ENCODE measurements at places on chromosomes 11 and 22.

DNA sequence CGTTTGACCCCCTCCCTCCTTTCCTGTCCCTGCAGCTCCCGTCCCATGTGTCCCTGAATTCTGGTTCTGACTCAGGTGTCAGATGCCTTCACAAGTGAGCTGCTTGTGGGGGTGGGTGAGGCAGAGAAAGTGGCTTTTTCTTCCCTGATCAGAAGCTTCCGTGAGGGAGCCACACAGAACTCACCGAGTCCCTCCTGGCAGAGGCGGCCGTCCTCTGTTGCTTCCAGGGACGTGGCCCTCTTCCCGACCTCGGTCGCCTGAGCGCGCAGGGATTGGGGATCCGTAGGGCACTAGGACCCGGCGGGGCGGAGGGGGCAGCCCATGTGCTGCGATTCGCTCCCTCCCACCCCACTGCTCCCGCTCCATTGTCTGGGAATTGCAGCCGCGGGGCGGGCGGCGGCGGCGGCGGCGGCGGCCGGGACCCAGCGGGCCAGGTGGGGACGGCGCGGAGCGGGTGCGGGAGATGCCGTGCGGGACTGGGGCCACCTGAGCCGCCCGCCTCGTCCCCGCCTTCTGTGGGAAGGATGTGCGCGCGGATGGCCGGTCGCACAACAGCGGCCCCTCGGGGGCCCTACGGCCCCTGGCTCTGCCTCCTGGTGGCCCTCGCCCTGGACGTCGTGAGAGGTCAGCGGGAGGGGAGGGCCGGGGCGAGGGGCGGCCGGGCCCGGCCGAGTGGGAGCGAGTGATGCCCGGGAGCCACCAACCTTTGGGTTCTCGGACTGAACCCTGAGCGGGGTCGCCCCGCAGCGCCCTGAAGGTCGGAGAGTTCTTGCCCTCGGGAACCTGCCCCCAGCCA, at the start of gene TMEM132A:
Gene TMEM132A (plus strand): TSS at position 351 of the 796 bp plus-strand sequence. CDS start 174 bp downstream, at position 525.
- peaks cover 59% of the 10 kb centered on the region for H3K4me1 ChIP-seq
- H3K27me3 ChIP-seq: peaks cover 25% of the 10 kb centered on the region
- H3K36me3 ChIP-seq: peaks cover 39% of the 10 kb centered on the region
- peak within 1 kb of the TSS; percentile 13 for H3K27ac ChIP-seq
- H3K4me3 ChIP-seq: peak within 1 kb of the TSS; percentile 69

DNA sequence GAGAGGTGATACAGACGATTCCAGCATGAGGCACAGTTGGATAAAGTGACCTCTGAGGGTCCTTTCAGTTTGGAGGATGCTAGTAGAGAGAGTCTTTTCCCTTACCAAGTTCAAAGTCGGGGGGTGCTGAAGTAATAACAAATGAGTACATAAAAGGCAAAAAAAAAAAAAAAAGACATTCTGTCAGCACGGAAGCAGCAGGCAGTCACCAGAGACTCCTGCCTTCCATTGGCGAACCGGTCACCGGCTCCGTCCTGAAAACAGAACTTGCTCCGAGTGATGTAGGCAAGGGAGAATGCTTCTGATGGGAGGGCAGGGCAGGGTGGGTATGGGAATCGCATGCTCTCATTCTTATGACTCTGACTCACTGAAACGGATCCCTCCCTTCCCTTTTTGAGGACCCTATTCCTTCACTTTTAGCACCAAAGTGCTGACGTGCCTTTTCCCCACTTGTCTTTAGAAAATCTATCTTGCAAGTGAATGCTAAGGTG, 65.9 kb downstream of the PRR5L start:
- no peaks in the 10 kb centered on the region for H3K36me3 ChIP-seq
- H3K4me1 ChIP-seq: peaks cover 15% of the 10 kb centered on the region
- H3K27ac ChIP-seq: no peak overlapping the region
- DNase-seq: peak; percentile 71
- no peaks in the 10 kb centered on the region for H3K27me3 ChIP-seq

DNA sequence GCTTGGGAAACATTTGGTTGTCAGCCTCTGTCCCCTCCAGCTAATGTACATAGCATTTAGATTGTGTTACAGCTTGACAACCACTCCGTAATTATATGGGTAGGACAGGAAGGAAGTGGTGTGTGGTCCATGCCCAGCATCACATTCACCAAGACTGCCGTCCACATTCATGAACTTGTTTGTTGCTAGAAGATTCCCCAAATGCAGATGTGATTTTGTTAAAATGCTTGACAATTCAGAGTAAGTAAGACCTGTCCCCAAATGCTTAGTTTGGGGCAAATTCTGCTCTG, 1482.7 kb downstream of the TBC1D22A start:
- no peak overlapping the region for H3K27ac ChIP-seq
- no peaks in the 10 kb centered on the region for H3K4me1 ChIP-seq
- DNase-seq: no peak
- H3K27me3 ChIP-seq: no peaks in the 10 kb centered on the region
- H3K36me3 ChIP-seq: no peaks in the 10 kb centered on the region
- H3K4me3 ChIP-seq: no peak overlapping the region

DNA sequence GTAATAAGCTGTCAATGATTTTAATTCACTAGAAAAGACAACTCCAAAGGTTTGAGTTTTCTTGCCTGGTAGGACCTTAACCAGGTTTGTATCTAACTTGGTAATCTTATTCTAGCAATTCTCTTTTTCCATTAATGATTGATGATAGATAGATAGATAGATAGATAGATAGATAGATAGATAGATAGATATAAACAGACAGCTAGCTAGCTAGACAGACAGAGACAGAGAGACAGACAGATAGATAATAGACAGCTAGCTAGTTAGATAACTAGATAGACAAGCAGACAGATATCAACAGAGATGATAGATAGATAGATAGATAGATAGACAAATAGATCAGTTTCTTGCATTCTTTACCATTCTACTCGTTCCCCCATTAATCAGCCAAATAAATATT, 15.3 kb downstream of the TMPRSS6 start:
- H3K27ac ChIP-seq: no peak overlapping the region
- no peaks in the 10 kb centered on the region for H3K27me3 ChIP-seq
- no peak for DNase-seq
- H3K36me3 ChIP-seq: no peaks in the 10 kb centered on the region
- H3K4me1 ChIP-seq: no peaks in the 10 kb centered on the region

- H3K4me3 ChIP-seq: no peak overlapping the region
- no peak for DNase-seq
- H3K4me1 ChIP-seq: no peaks in the 10 kb centered on the region
- H3K27me3 ChIP-seq: no peaks in the 10 kb centered on the region
- no peak overlapping the region for H3K27ac ChIP-seq
These were observed 77.1 kb upstream of the CD82 start for GRCh38 chr11:44488165-44488965.

- H3K27ac ChIP-seq: peak overlapping the region; percentile 5
- H3K36me3 ChIP-seq: peaks cover 14% of the 10 kb centered on the region
- peaks cover 12% of the 10 kb centered on the region for H3K4me1 ChIP-seq
- H3K27me3 ChIP-seq: no peaks in the 10 kb centered on the region
These were observed 52.7 kb downstream of the TBC1D22A start for GRCh38 chr22:46815132-46815531.

GRCh38 chr22:49004484-49005399, 822.9 kb downstream of the BRD1 start:
- no peaks in the 10 kb centered on the region for H3K4me1 ChIP-seq
- no peaks in the 10 kb centered on the region for H3K36me3 ChIP-seq
- H3K4me3 ChIP-seq: no peak overlapping the region
- H3K27ac ChIP-seq: no peak overlapping the region

DNA sequence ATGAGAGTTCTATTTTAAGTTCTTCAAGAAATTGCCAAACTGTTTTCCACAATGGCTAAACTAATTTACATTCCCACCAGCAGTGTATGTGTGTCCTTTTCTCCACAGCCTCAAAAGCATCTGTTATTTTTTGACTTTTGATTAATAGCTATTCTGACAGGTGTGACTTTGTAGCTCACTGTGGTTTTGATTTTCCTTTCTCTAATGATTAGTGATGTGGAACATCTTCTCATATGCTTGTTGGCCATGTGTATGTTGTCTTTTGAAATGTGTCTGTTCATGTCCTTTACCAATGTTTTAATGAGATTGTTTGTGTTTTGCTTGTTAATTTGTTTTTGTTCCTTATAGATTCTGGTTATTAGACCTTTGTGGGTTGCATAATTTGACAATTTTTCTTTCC, 18.0 kb upstream of the RAB38 start:
- no peak overlapping the region for H3K27ac ChIP-seq
- H3K27me3 ChIP-seq: no peaks in the 10 kb centered on the region
- DNase-seq: no peak
- H3K4me3 ChIP-seq: no peak overlapping the region
- H3K36me3 ChIP-seq: no peaks in the 10 kb centered on the region

GRCh38 chr11:88174709-88175568, at the start of gene RAB38:
Gene RAB38, minus strand, starts transcription at chr11:88175443. Its CDS starts 59 bp downstream, at chr11:88175384.
- peak within 1 kb of the TSS; percentile 47 for H3K4me3 ChIP-seq
- H3K27me3 ChIP-seq: no peaks in the 10 kb centered on the region
- H3K36me3 ChIP-seq: no peaks in the 10 kb centered on the region
- DNase-seq: peak; percentile 73
- peaks cover 11% of the 10 kb centered on the region for H3K4me1 ChIP-seq

DNA sequence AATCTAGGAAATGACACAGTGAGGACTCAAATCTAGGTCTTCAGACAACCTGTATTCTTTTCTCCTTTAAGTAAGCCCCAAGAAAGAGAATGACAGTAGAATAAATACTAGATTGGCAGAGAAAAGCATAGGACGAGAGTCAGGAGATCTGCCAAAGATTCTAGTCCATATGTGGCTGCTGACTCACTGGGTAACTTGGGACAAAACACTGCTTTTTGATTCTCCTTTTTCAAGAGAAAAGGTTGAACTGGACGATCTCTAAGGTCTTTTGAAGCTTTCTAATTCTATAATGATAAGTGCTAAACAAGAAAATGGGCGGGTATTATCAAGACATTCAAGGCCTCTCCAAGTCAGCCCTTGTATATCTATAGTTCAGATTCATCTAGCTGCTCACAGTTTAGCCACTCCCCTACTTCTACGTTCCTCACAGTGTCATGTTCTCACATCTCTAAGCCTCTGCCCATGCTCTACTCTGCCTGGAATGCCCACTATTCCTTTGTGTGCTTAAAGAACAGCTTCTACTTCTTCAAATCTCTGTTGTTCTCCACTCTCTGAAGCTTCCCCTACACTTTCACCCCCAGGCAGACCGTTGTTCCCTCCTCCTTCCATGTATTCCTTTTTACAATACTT, 53.0 kb downstream of the RELT start:
- no peak overlapping the region for H3K27ac ChIP-seq
- no peaks in the 10 kb centered on the region for H3K4me1 ChIP-seq
- H3K36me3 ChIP-seq: no peaks in the 10 kb centered on the region
- no peaks in the 10 kb centered on the region for H3K27me3 ChIP-seq

DNA sequence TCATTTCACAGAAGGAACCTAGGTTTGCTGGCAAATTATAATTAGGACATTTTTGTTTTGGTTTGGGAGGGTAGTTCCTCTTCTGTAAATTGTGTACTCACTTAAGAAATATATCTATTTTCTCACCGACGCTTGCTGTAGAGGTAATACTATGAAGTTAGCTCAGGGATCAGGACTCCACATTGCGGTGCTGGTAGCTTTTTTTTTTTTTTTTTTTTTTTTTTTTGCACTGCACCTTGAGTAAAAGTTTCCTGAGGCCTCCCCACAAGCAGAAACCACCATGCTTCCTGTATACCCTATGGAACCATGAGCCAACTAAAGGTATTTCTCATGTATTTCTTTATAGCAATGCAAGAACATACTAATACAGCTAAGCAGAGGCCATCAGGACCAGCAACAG, 14.7 kb downstream of the UBTFL1 start:
- H3K27ac ChIP-seq: no peak overlapping the region
- no peaks in the 10 kb centered on the region for H3K4me1 ChIP-seq
- no peaks in the 10 kb centered on the region for H3K36me3 ChIP-seq
- H3K4me3 ChIP-seq: no peak overlapping the region

DNA sequence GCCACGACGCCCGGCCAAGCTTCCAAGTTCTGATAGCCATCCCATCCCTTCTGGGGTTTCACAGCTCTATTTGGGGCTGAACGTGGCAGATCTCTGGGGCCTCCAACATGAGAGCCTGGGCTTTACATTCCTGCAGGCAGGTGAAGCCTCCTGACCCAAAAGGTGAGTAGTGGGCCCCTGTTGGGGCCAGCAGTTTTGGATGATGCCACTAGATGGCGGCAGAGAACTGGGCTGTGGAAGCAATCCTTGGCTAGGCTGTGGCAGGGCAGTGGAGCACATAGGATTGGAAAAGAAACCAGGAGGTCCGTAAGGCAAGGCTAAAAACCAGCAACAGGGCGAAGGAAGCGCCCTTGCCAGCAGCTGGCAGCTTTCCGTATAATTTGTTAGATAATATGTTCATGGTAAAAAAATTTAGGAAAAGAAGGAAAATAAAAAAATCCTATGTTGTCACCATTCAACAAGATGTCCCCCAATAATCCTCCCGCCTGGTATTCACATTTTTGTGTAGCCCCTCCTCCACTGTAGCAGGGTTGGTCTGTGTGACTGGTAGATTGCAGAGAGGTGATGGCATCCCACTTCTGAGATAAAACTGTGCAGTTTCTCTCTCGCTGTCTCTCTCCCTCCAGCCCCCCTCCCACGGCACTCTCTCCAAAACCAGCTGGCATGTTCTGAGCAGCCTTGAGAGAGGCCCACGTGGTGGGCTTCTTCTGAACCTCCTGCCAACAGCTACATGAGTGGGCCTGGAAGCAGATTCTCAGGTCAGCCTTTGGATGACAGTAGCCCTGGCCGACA, 43.6 kb upstream of the OR4B1 start:
- peak; percentile 62 for DNase-seq
- H3K36me3 ChIP-seq: peaks cover 10% of the 10 kb centered on the region
- no peak overlapping the region for H3K4me3 ChIP-seq
- H3K4me1 ChIP-seq: peaks cover 30% of the 10 kb centered on the region

GRCh38 chr11:76380159-76380976, 564 bp downstream of the THAP12 start:
- H3K27me3 ChIP-seq: no peaks in the 10 kb centered on the region
- no peaks in the 10 kb centered on the region for H3K36me3 ChIP-seq
- H3K4me3 ChIP-seq: peak overlapping the region; percentile 99
- DNase-seq: no peak
- H3K27ac ChIP-seq: peak overlapping the region; percentile 96
- H3K4me1 ChIP-seq: peaks cover 26% of the 10 kb centered on the region

- H3K27ac ChIP-seq: no peak overlapping the region
- H3K4me1 ChIP-seq: no peaks in the 10 kb centered on the region
- H3K27me3 ChIP-seq: no peaks in the 10 kb centered on the region
- no peak overlapping the region for H3K4me3 ChIP-seq
These were observed 48.2 kb upstream of the PARVA start for GRCh38 chr11:12329169-12329568.

DNA sequence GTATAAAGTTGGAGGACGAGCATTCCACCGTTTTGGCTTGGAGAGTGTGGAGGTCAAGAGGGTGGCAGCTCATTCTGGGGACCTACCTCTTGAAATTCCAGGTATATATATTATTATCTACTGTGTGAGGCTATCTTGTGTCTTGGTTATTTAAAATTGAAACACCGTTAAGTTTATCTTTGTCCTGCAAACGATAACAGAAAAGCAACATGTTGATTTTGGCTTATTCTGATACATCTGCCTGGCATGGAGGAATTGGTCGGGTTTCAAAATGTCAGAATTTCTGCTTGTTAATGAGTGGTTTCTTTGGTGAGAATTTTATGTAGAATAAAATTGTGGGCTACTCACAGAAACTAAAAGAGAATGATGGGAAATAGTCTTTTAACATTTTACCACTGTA, 54.4 kb downstream of the SVIP start:
- DNase-seq: no peak
- no peak overlapping the region for H3K27ac ChIP-seq
- no peaks in the 10 kb centered on the region for H3K4me1 ChIP-seq
- no peaks in the 10 kb centered on the region for H3K36me3 ChIP-seq
- H3K4me3 ChIP-seq: no peak overlapping the region
- H3K27me3 ChIP-seq: no peaks in the 10 kb centered on the region
